ENCODE measurements at places on chromosomes 3 and 15.

DNA sequence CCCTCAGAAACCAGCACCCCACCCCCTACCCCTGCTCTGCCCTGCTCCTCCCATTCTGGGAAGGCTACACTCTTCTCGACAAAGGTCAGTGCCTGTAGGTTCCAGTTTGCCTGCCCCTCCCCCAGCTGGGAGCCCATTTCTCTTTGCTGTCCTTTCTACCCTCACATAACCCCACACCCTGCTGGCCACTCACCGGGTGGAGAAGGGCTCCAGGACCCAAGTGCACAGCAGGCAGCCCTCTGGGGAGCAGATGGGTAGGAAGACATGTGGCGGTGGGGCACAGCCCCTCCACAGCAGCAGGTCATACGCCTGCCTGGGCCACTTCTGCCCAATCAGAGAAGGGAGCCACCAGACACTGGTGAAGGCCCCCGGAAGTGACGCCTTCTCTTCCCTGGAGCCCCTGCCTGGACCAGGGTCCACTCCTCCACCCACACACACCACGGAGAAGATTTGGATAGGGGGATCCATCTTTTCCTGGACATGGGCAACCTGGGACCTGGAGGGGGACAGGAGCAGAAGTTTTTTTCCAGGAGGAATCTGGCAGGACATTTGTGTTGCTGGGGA lies at the start of gene THPO:
Gene THPO, minus strand, starts transcription at position 326 of the 564 bp plus-strand sequence. CDS start 1,948 bp downstream, outside the sequence.
- no peak for DNase-seq

DNA sequence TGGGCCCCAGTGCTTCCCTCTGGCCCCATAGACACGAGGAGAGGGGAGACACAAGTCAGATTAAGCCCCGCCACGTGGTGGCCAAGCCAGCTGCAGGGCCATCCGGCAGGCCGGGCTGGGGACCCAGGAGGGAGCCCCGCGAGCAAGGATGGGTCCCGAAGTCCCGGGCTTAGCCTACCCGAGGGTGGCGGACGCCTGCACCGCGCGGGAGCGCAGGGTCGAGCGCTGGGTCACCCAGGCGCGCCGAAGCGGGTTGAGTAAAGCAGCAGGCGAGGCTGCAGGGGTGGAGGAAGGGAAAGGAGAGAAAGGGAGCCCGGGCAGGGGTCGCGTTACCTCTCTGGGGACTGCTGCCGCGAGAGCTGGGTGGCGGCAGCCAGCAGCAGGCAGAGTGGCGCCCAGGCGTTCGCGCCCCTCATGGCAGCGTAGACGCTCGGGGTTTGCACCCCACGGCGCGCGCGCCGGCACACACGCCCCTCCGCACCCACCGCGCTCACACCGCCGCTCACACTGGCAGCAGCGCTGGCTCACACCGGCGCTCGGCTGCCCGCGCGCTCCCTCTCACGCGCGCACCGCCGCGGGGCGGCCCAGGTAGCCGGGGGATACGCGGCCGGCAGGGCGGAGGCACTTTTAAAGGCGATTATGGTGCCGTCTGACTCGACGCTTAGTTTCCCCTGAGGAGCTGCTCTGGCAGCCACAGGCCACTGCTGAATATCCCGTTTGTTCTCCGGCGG lies at the start of gene PCOLCE2:
Gene PCOLCE2, minus strand, starts transcription at position 603 of the 731 bp plus-strand sequence. Its CDS starts 187 bp downstream, at position 416.
- no peak for DNase-seq

DNA sequence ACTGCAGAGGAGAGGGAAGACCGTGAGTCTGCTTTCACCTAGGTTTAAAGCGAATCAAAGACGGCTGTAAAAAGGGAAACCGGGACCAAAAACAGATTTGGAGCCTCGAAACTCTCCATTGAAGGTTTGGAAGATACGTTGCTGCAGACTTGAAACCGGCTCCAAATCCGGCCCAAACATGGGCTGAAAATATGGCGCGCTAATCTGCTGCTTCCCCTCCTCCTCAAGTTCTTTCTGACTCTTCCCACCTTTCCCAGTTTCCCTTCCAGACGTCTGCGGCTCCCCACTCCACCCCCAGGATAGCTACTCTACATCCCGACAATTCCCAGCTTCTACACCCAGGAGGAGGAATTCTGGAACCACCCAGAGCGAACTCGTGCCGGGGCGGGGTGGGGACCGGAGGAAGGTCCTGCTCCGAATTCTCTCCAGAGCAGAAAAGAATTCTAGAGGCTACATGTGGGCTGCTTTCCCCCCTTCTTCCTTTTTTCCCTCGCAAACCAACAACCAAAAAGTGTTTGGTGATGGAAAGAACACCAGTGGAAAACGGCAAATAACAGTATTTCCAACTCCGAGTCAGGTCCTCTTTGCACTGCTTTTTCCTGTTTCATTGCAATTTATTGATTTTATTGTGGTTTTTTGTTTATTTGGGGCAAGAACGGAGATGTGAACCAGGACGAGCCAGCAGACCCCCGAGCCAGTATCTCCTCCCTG lies 8.5 kb downstream of the EOMES start:
- no peak for DNase-seq

GRCh38 chr3:17505856-17506255 lies 236.6 kb downstream of the TBC1D5 start:
- DNase-seq = no peak

- DNase-seq = no peak
Measured at GRCh38 chr15:91694131-91694830, 159.2 kb upstream of the SLCO3A1 start.

GRCh38 chr3:175260145-175260794 lies 401.1 kb downstream of the NAALADL2 start:
- DNase-seq = no peak

GRCh38 chr15:32739522-32740063 lies 21.8 kb downstream of the GREM1 start:
- no peak for DNase-seq

- no peak for DNase-seq
Measured at GRCh38 chr3:66279168-66279567, 58.4 kb downstream of the SLC25A26 start.

GRCh38 chr15:80501476-80501875 lies 97.3 kb downstream of the ARNT2 start:
- DNase-seq = no peak

DNA sequence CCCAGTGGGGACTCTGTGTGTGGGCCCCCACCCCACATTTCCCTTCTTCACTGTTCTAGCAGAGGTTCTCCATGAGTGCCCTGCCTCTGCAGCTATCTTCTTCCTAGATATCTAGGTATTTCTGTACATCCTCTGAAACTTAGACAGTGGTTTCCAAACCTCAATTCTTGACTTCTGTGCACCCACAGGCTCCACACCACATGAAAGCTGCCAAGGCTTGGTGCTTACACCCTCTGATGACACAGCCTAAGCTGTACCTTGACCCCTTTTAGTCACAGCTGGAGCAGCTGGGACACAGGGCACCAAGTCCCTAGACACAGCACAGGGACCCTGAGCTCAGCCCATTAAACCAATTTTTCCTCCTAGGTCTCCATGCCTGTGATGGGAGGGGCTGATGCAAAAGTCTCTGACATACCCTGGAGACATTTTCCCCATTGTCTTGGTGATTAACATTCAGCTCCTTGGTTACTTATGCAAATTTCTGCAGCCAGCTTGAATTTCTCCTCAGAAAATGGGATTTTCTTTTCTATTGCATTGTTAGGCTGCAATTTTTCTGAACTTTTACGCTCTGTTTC lies 304.5 kb downstream of the OTOL1 start:
- no peak for DNase-seq

Measured in smooth muscle cell of the brain vasculature (primary cell).